RPMI8226 (cell line): ENCODE measurements at places on chromosomes 3 and 15.

DNA sequence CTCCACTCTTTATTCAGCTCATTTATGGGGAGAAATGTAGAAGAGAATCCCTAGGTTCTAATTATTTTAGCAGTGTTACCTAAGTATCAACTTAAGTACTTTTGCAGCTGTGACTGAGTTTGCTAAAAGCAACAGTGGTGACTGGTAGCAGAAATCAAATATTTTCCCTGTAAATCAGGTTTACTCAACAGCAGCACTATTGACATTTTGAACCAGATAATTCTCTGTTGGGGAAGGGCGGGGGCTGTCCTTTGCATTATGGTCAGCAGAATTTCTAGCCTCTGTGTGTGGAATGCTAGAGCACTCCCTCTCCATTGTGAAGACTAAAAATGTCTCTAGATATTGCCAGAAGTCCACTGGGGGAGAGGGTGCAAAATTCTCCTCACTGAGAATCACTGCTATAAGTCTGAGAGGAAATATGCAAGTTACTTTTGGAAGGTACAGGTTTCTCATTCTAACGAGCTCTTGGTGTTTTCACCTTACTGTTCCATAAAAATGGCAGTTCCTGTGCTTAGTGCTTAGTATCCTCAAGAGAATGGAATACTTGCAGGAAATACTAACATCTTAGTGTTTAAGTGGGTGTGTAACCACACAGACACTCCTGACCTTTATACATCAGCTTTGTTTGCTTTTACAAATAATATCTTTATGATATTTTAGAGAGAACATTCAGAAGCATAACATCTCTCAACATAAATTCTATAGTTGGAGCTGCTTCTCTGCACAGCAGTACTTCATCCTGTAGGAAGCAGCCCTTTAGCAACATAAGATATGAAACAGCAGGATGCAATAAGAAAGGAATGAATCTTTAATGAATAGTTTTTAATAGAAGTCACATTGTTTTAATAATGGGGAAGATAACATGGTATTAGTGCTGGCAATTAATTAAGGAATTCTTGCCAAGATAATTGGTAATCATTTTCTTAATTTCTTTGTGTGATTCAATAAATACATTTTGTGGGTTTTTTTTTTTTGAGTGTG, 246.5 kb upstream of the GOLIM4 start:
- DNase-seq, result no peak

- no peak for DNase-seq
Observed at GRCh38 chr3:181892848-181893247, 181.1 kb downstream of the SOX2 start.

- no peak for DNase-seq
Observed at GRCh38 chr3:74173090-74173489, 441.4 kb downstream of the CNTN3 start.

DNA sequence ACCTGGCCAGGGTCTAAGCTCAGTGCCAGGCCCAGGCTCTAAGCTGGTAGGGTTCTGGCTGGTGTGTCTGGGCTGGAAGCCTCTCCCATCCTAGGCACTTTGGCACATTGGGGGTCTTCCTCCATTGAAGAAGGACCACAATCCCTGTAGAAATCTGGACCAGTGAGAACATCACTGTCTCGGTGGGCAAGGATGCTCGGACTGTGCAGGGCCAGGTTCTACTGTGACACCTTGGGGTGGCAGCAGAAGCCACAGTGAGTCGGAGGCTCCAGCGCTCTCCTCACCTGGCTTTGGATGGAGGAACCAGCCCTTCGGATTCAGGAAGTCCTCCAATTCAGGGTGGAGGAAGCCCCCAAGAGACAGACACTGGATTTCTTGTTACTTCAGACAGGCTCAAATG, 17.5 kb upstream of the HCN4 start:
- no peak for DNase-seq

DNA sequence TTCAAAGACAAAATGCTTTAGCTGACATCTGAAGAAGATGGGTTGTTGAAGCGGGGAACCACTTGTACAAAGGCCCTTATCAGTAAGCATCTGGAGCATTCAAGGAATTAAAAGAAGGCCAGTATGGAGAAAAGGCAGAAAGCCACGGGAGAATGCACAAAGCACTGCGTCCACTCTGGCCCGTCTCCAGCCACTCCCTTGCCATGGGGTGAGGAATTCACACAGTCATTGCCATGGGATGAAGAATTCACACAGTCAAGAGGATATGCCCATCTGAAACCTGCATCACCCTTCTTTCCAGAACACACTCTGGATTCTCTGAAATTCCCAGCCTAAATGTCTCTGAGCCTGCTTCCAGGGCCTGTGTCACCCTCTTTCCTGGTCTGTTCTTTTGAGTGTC, 26.7 kb upstream of the STAG1 start:
- DNase-seq, result no peak
